GM06990 (cell line): ENCODE measurements at places on chromosomes 1 and 21.

DNA sequence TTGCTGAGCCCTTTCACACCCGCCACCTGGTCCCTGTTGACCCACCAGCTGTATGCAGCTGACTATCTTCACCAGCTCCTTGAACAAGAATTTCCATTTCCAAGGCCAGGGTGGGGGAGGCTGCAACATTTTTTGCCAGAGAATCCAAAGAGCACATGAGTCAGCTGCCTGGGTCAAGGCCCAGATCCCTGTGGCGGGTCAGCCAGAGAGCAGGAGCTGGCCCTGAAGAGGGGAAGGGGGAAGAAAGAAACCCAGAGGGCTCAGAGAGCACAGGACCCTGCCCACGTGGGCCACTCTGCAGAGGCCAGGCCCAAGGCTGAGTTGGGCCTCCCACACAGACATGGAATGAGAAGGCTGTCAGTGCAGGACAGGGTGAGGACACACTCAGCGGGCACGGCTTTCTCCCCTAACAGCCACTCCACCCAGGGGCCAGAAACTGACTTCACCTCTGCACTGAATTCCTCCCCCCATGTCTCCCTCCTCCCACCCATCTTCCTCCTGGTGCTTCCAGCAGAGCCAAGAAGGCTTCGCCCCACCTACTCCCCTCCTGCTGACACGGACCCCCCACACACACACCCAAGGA is 28.9 kb downstream of the S100A6 start:
- no peak for DNase-seq

DNA sequence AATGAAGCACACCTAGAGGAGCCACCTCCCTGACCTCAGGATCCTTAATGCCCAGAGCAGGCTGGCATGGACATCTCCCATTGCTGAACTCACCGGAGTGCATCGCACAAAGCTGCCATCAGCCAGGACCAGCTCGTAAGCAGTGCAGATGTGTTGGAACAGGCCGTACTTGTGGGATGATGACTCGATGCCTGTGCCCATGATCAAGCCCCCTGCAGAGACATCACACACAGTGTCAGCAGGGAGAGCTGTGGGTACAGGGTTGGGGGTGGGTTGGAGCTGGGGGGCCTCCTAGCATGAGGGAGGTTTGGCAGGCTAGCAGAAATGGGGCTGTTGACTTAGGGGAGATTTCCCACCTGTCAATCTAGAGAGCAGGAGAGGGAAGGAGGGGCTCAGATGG is 12.0 kb downstream of the DHCR24 start:
- no peak for DNase-seq

GRCh38 chr1:218558271-218558810 is 213.2 kb downstream of the TGFB2 start:
- DNase-seq, result no peak

GRCh38 chr1:12480748-12481362 is 137.2 kb downstream of the DHRS3 start:
- peak; percentile 15 for DNase-seq

DNA sequence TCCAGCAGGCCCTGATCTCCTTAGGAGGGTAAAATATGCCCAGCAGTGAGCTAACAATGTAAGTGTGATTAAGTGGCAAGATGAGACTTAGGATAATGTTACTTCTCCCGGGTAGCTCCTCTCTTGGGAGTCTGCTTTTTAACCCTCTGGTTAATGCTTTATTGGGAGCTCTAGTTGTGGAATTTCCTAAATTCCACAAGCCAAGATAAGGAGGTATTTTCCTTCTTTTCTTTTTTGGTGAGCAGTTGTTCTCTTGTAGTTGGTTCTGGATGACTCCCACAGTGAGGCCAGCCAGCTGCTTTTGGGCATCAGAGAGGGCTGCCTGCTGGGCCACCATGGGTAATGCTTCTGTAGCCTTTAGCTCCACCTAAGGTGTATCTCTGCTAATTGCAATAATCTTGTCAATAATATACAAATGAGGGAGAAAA is 19.3 kb downstream of the C1orf52 start:
- DNase-seq, result peak; percentile 8

DNA sequence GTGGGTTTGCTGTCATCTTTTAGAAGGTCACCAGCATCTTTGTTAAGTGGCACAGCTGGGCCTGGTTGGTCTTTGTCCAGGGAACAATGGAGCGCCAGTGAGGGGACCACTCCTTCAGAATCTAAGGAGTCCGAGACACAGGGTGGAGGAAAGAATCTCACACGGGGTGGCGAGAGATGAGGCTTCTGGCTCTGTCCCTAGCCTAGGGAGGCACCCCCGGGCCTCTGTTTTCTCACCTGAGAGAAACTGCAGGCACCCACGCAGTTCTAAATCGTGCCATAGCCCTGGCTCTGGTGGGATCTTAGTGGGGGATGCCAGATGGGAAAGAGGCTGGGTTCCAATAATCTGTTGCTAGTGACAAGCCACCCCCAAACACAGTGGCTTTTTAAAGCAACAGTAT is 10.9 kb upstream of the PLA2G2E start:
- no peak for DNase-seq

- no peak for DNase-seq
These were observed 528.8 kb upstream of the NCAM2 start for GRCh38 chr21:20469361-20469760.

GRCh38 chr1:6223617-6224016 is 12.1 kb downstream of the ICMT start:
- DNase-seq, result no peak
